ENCODE measurements at places on chromosomes 7 and 10. TPM values are rescaled to one million over a fixed set of nuclear protein-coding genes. Genes with fewer than 3 reads are reported as not detected.
A peak's percentile ranks its signal among the peaks of the same experiment; 100 is the strongest.

- DNase-seq, result no peak
These were observed 12.6 kb downstream of the UCMA start for GRCh38 chr10:13221572-13221971.

Gene NUDT5
- total RNA-seq, result 13.2 TPM

Gene MMP21
- 1.4 TPM for total RNA-seq

Gene UBE3C
- 56.9 TPM for total RNA-seq

- DNase-seq, result no peak
These were observed 345.6 kb upstream of the LRGUK start for GRCh38 chr7:133781486-133782090.

Gene ARHGAP19
- total RNA-seq, result 4.5 TPM

- DNase-seq, result no peak
These were observed 19.5 kb downstream of the C10orf67 start for GRCh38 chr10:23325132-23325531.

Gene STRIP2
- 9.5 TPM for total RNA-seq

Gene GGCT
- 25.1 TPM for total RNA-seq

DNA sequence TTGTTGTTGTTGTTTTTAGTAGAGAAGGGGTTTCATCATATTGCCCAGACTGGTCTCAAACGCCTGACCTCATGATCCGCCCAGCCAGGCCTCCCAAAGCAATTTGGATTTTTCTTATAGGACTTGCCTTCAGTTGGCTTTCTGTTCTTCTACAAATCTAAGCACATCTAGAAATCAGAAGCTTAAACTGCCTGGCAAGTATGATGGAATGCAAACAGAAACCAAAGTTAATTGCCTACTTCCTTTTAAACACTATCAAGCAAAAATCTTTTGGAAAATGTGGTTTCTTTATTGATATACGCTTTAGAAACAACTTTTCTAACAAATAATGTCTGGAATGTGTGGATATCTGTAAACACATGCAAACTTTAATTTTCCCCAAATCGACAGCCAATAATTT lies 64.9 kb downstream of the USP6NL start:
- no peak for DNase-seq

GRCh38 chr7:65304175-65304574 lies 69.5 kb upstream of the ZNF92 start:
- no peak for DNase-seq

DNA sequence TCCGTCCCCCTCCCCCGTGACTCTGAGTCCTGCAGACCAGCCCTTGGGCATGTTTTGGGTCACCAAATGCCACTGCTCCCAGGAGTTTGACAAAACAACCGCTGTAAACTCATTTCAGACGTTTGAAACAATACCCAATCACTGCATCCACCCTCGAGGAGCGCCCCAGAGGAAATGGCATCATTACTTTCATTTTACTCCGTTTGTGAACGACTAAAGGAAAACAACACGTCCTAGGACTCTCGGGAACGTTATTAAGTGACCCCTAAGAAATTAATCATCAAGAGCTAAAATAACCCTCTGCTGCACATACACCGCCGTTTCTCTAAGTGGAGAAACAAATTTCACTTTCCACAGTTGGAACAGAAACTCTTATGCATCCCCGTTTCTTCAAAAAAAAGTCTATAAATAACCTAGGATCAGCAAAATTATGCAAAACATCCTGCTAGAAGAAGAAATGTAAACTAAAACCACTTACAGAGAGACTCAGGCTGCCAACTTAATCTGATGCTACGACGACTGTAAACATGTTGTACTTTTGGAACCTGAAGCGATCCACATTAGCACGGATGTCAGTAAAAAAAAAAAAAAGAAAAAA lies 109.9 kb upstream of the EFCAB10 start:
- DNase-seq, result no peak

Gene LBX1
- not detected for total RNA-seq

Gene EIF4H
- 202 TPM for total RNA-seq

Gene CDHR3
- 0.45 TPM for total RNA-seq

Gene GNAI1
- 9.0 TPM for total RNA-seq

GRCh38 chr10:3781468-3782145 lies 3.4 kb downstream of the KLF6 start:
- DNase-seq, result peak; percentile 63

DNA sequence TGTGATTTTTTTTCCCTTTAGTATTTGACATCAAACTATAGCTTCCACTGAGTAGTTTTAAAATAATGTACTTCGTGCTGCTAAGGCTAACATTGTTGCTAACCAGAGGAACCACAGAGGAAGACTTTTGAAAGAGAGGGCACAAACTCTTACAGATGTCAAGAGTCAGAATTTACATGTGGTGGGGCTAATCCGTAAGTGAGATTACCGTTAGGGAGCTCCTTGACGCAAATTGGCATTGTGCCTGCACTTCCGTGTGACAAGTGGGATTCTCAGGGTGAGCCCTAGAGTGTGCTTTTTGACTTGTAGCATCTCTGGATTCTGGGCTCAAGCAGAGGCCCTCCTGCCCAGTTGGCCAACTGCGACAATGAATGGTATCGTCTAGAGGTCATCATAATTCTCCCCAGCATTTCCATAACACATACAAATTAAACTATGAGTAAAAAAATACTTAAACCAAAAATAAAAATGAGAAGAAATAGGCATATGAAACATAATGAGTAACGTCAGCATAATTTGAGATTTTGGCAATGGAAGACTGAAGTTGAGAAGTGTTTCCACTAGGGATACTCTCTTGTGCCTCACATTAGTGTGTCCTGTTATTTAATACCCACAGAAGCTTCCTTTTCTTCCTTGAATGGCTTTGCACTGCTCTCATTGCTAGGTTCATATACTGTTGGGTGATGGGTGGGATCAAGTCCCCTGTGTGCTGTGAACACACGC lies 164.0 kb downstream of the SDK1 start:
- no peak for DNase-seq

DNA sequence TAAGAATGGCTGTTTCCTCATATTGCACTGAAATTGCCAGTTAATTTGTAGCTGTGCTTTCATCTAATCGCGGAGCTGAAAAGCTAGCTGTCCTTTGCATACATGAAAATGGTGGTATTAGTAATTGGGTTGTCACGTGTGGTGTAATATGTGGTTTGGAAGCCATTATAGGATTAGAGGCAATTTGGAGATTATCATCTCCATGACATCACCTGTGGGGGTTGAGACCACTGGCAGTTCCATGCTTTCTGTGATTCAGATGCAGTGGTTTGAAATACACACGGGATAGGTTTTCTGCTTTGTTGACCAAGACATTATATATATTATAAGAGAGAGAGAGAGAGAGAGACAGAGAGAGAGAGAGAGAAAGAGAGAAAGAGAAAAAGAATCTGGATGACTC lies 180.8 kb downstream of the RAB11FIP2 start:
- DNase-seq, result no peak

DNA sequence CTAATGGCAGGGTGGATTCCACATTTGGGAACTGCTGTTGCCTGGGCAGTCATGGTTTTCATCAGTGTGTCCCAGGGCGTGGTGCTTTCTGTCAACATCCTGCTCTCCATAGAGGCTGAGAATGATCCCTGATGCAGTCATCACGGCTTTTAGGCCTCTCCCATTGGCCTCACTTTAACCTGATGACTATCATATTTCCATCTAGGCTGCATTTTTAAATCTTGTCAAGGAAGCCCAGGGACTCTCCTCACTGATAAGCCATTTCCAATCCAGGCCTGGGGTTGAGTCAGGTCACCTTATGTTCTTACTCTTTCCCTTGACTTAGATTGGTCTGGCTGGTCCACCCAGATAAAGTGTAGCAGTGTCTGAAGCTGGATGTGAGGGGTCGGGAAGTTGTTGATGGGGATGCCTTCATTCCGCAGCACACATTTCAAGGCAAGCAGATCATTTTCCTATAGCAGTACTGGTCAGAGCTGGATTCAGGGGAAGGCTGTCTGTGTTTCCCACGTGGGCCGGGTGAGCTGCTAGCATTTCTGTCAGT lies 177.0 kb downstream of the AUTS2 start:
- peak; percentile 74 for DNase-seq

Gene COL13A1
- 13.7 TPM for total RNA-seq

DNA sequence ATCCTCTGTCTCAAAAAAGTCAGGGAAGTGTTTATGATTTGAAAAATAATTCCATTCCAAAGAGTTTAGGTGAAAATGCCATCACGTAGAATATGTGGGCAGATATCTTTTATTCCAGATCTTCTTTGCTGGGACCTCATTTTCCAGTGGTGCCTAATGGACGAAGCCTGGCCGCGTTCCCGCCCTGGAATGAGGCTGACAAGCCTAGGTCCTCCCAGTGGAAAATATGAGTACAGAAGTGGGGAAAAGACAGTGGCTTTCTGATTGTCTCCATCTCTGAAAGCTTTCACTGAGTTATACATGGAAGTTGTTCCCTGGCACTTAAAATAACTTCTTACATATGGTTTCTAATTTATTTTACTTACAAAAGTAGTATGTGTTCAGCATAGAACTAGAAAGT lies 139.4 kb downstream of the TACC2 start:
- peak; percentile 82 for DNase-seq

GRCh38 chr7:151008511-151009323 lies 15.6 kb downstream of the ATG9B start:
- DNase-seq, result peak; percentile 93

Gene MSMB
- not detected for total RNA-seq

Gene LDB3
- 1,111 TPM for total RNA-seq

DNA sequence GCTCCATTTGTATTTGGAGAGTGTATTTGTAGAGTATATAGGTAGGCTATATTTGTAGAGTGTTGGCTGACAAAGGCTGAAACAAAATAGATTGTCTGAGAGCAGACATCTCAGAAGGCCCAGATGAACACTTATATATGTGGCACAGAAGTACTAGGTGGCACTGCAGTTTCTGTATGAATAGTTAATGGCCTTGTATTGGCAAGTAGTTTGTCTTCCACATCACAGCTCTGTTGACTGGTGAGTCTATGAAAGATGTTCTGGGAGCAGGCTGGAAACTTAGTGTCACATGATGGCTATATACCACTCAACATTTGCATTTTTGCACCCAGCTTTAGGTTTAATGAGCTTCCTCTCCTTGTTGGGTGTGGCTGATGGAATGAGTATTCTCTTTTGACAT lies 51.9 kb downstream of the CCNY start:
- no peak for DNase-seq

Gene ANXA8
- 1.3 TPM for total RNA-seq

GRCh38 chr7:98399462-98399861 lies 1.4 kb downstream of the BAIAP2L1 start:
- DNase-seq, result no peak

- no peak for DNase-seq
These were observed 93.4 kb downstream of the SNX13 start for GRCh38 chr7:17846935-17847334.

DNA sequence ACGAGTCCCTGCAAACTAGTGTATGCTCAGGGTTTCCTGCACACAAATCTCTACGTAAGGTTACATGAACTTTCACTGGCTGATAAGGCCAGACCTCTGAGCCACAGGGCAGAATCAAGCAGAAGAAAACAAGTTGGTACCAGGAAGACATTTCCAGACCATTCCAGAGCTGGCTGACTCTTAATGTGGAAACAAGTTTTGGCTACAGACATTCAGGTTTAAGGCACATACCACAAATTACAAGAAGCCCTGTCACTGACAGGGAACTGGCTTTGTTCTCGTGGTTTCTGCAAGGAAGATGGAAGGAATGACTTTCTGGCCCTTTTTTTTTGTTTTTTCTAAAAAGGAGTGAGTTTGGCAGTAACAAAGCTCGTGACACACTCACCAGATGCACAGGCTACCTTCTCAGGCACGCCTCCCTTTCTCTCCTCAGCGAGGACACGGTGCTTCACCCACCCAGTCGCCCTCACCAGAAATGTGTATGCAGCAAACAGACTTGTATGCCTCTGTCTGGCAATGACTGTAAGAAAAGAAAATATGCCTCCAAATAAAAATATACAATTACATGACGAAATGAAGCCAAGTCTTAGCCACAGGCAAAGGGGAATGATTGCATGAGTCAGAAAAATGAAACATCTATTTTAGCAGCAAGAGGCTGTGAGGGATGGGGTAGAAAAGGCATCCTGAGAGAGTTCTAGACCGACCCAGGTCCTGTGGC lies 22.6 kb downstream of the PLAC9 start:
- DNase-seq, result peak; percentile 16

GRCh38 chr7:132750530-132751217 lies 174.4 kb upstream of the PLXNA4 start:
- no peak for DNase-seq

- no peak for DNase-seq
These were observed 14.0 kb upstream of the KPNA7 start for GRCh38 chr7:99221866-99222265.

Gene MEIG1
- total RNA-seq, result not detected

DNA sequence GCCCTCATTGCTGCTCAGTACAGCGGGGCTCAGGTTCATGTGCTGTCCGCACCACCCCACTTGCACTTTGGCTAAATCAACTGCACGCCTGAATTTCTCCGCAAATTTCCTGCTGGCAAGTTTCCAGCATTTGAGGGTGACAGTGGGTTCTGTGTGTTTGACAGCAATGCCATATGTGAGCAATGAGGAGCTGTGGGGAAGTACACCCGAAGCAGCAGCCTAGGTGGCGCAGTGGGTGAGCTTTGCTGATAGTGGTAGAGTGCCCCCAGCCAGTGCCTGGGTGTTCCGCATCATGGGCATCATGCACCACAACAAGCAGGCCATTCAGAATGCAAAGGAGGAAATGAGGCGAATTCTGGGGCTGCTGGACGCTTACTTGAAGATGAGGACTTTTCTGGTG lies 103.9 kb upstream of the POT1 start:
- DNase-seq, result no peak

Gene CCL24
- not detected for total RNA-seq

DNA sequence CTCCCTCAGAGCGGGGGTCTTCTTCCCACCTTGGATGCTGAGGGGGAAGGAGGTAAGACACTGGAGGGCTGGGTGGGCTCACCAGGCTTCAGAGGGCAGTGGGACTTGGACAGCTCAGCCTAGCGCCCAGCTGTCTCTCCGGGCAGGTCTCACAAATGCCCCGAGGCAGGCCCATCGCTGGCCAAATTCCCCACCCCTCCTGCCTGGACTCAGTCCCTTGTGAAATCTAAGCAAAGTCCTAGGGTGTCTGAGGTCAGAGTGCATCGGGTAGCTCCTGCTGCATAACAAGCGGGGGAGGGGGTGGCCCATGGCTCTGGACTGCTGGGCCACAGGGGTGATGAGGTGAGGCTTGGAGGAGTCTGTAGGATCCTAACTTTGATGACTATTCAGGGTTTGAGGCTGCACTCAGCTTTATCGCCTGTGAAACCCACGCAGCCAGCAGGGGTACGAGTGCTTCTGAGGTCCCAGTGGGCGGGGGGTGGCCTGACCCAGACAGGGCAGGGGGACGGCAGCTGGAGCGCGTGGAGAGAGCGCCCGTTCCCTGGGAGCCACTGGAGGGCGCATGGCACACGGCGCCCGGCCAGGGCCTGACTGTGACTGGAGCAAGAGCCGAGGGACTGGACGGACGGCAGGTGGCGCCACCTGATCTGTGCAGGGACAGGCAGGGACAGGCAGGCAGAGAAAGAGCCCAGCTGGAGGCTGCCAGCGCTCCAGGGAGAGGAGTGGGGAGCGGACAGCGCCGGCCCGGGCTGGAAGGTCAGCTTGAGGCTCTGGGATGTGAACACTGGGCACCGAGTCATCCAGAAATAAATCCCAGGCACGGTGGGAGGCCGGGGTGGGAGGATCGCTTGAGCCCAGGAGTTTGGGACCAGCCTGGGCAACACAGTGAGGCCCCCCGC lies 10.0 kb downstream of the CYP2W1 start:
- peak; percentile 98 for DNase-seq

- DNase-seq, result peak; percentile 37
These were observed 131.1 kb downstream of the WDR37 start for GRCh38 chr10:1187151-1187854.

Gene HMX2
- total RNA-seq, result not detected

- no peak for DNase-seq
These were observed 270.1 kb upstream of the SHH start for GRCh38 chr7:156082048-156083040.

Gene ZNF503
- total RNA-seq, result 13.2 TPM
